ENCODE measurements at places on chromosomes 7 and 10.

- DNase-seq, result no peak
Observed at GRCh38 chr10:29280488-29280840, 8.4 kb upstream of the LYZL1 start.

DNA sequence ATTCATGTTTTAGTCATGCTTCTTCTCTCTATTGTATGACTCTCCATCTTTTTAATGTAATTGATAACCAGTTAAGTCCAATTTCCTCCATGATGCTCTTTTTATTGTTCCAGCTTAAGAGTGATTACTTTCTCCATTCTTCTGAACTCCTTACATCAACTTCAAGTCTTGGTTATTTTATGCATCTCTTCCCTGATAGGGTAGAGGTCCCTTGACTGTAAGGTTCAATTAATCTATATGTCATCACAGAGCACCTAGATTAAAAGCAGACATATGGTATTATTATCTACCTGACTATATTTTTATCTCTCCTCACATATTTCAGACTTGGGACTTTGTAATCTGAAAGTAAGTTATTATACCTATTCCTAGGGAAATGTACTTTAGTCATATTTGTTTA lies 853.1 kb downstream of the REEP3 start:
- no peak for DNase-seq

DNA sequence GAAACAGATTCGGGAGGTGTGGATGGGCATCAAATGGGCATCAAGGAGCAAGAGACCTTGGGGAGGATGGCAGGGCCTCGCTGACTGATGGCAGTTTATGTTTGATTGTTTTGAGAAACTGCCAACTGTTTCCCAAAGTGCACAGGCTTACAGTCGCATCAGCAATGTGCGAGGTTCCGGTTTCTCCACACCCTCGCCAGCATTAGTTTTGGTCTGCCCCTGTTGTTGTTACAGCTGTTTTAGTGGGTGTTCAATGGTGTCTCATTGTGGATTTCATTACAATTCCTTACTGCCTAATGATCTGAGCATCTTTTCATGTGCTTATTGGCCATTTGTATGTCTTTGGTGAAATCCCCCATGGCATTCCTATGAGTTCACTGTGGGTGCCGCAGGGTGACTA lies 24.4 kb downstream of the AKR1E2 start:
- DNase-seq, result no peak

DNA sequence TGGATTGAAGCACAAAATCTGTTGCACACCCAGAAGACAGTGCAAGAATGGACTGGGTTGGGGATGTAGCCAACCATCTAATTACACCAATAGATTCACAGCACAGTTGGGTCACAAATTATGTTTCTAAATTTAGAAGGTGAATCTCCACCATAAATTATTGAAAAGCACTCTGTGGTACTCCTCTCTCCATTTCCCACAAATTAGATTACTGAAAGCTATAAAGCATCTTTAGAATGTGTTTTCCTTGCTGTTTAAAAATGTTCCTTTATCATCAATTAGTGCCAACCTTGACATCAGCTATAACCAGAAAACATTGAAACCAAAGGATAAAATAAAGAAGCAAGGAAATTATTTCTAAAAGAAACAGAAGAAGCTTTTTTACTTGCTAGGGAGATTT lies 39.9 kb upstream of the HDAC9 start:
- DNase-seq, result no peak

- DNase-seq, result no peak
Observed at GRCh38 chr10:127414024-127414423, 135.1 kb upstream of the NPS start.

GRCh38 chr7:157358041-157358752 lies 21.4 kb downstream of the DNAJB6 start:
- DNase-seq, result no peak
